CD4-positive, alpha-beta T cell treated with Interleukin-17A for 4 hours (primary cell): ENCODE measurements at places on chromosomes 4 and X.

DNA sequence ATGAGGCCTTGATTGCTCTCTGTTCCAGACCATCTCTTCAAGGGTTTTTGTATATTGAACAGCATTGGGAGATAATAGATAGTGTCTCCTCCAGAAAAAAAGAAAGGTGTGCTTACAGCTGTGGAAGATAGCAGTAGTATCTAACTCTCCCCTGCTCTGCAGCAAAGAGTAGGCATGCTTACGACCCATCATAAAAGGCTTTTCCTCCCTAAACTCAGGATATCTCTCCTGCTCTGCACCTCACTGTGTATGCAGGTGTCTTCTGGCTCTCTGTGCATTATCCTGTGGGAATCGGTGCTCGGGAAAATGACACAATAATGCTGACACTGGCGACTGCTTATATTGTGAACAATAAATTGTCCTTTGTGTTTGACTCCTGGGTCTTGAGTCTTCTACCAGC lies 216.0 kb downstream of the RAB28 start:
- no peak for DNase-seq

GRCh38 chr4:20882500-20882899 lies 182.2 kb downstream of the PACRGL start:
- DNase-seq: no peak

GRCh38 chr4:85910985-85911384 lies 436.0 kb downstream of the ARHGAP24 start:
- DNase-seq: no peak

GRCh38 chr4:124636788-124637187 lies 75.7 kb downstream of the ANKRD50 start:
- no peak for DNase-seq

- DNase-seq: no peak
Observed at GRCh38 chr4:76733068-76733771, 164.7 kb downstream of the SOWAHB start.

DNA sequence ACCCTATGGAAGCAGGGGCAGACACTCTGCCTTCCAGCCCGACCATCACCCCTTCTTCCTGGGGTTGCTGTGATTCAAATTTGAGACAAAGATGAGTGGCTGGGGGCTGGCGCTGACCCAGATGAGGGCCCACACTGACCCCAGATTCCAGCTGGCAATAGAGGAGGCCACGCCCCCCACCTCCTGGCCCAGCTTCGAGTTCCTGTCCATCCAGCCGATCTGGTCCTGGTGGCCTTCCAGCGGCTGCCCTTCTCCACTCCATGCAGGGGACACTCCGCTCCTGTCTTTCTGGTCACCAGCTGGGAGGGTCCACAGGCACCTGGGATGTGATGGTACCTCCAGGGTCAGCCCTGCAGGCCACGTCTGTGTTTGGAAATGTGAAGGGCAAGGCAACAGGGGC lies 98.5 kb upstream of the PSAPL1 start:
- DNase-seq: no peak

DNA sequence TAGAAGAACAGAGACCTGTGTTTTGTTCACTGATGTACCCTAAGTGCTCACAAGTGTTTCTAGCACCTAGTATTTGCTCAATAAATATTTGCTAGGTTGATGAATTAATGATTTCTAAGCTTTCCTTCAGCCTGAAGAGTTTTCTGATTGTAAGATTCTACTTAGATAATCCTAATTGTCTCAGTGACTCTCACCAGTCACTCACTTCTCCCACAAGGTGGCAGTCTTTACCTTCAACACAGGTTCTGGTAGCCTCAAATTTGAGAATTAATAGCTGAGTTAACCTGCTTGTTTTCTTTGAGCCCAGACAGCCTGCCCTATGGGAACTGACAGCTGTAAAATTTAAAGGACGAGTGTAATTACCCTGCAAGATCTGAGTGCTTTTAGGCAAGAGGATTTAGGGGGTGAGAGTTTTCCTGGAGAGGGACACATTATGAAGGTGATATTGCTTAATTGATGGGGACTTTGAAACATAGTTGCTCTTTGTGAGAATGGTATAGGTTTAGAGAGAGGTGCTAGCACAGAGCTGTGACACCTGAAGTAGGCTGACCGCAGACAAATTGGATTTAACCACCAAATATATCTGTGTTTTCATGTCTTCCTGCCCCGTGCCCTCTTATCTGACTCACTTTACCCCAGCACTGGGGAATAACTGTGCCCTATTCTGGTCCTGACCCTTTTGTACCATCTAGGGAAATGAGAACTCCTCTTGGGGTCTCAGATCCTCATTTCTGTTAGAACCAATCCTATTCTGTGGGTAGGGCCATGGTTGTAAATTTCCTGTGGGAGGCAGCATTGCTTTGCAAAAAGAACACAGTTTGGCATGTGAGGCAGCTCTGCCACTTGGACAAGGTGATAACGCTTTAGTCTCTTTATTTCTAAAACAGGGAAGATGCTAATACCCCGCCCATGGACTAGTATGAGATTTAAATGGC lies 27.7 kb downstream of the CD38 start:
- DNase-seq: peak; percentile 53

- no peak for DNase-seq
Observed at GRCh38 chr4:89279385-89279784, 28.2 kb downstream of the GPRIN3 start.

DNA sequence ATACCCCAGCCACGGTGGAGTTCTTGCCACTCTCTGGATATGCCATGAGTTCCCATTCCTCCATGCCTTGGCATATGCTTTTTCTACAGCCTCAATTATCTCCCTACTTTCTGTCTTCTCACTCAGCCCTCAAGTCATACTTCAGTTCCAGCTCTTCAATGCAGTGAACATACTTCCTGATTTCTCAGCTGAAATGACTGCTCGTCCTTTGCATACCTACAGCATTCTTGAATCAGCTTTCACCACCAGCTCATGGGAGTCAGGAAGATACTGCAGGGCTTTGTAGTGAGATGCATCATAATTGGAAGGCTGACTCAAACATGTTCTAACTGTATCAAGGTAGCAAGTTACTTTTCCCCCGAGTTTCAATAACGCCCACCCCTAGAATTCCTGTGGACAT lies 118.4 kb downstream of the APBB2 start:
- no peak for DNase-seq

DNA sequence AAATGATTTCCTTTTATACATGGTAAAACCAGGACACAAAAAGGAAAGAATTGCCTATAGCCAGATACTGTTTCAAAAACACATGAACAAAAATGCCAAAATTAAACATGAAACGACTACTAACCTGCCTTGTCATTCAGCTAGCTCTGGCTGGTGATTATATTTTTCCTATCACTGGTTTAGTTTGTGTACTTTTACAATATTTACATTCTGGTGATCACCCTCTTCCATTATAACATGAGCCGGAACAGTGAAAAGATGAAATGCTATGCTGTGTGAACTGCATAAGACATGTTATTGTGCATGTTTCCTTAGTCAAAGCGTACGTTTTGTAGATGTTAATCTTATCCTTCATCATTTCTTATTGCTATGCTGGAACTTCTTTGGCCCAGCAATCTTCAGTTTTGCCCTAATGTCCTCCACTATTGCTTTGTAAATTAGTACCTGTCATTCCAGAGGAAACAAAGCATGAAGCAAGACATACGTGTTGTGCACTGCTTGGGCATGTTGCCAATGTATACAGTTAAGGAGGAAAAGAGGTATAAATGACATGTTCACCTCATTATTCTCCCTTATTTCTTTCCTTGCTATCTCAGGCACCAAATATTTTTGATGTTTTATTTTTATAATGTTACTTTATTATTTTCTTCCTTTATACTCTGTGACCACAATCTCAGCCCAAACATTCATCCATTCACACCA lies 386.3 kb downstream of the ARHGAP24 start:
- no peak for DNase-seq

GRCh38 chrX:139889760-139890159 lies 43.1 kb downstream of the ATP11C start:
- DNase-seq: no peak

- DNase-seq: no peak
Observed at GRCh38 chrX:40182615-40183014, 84.9 kb upstream of the BCOR start.

- DNase-seq: no peak
Observed at GRCh38 chr4:162683659-162684370, 482.9 kb downstream of the NAF1 start.

- peak; percentile 41 for DNase-seq
Observed at GRCh38 chrX:64204701-64205440, 637 bp downstream of the AMER1 start.

- no peak for DNase-seq
Observed at GRCh38 chr4:14315129-14315528, 687.2 kb upstream of the CPEB2 start.

DNA sequence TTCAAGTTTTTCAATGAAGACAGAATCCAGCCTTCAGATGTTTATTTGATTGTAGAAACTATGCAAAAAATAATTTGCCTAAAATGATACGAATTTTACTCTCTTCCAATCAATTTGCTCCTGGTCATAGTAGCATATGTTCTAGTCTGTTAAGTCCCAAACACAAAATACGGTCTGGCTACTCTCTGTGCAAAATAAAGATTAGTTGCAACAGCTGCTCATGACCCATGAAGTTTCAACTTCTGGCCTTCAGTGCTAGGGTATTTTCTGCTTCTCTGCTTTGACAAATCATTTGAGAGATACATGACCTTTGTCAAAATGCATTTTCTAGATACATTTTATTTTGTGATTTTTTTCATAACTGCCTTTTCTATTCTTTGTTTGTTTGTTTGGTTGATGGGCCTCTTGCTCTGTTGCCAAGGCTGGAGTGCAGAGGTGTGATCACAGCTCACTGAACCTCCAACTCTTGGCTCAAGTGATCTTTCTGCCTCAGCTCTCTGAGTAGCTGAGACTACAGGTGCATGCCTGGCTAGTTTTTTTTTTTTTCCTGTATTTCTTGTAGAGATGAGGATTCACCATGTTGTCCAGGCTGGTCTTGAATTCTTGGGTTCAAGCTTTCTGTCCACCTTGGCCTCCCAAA lies 55.2 kb downstream of the TACR3 start:
- no peak for DNase-seq

- DNase-seq: peak; percentile 5
Observed at GRCh38 chr4:2141762-2142451, 82.8 kb downstream of the NAT8L start.

DNA sequence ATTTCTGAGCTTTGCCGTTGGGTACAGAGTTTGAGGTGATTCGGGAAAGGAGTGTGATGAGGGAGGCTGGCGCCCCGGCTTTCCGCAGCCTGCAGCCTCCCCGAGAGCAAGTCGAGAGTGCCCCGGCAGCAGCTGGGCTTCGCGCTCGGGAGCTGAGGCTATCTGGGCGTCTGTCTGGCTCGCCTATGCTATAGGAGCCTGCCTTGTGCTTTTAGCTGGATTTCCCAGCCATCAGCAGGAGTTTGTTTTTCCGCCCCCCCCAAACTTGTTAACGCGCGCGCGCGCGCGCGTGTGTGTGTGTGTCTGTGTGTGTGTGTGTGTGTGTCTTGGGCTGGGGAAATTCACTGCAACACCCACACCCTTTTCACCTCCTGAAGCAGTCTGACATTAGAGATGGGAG lies 765 bp upstream of the DGKK start:
- no peak for DNase-seq

- DNase-seq: no peak
Observed at GRCh38 chr4:113012786-113013185, 36.7 kb upstream of the ANK2 start.

DNA sequence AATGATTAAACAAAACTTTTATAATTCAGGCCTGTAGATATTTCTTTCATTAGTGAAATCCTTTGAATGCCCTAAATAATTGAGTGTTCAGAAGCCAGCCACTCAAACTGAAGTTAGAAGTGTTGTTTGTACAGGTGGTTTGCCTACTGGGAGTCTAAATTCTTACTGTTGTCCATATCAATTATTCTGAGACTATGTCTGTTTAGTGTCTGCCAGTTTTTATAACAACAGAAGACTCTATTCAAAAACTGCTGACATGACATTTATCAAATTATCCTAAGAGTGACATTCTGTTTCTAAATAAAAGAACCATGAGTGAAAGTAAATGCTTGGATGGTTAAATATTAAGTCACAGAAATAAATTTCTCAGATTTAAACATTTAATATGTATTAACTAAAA lies 375.1 kb downstream of the FAT4 start:
- DNase-seq: no peak

DNA sequence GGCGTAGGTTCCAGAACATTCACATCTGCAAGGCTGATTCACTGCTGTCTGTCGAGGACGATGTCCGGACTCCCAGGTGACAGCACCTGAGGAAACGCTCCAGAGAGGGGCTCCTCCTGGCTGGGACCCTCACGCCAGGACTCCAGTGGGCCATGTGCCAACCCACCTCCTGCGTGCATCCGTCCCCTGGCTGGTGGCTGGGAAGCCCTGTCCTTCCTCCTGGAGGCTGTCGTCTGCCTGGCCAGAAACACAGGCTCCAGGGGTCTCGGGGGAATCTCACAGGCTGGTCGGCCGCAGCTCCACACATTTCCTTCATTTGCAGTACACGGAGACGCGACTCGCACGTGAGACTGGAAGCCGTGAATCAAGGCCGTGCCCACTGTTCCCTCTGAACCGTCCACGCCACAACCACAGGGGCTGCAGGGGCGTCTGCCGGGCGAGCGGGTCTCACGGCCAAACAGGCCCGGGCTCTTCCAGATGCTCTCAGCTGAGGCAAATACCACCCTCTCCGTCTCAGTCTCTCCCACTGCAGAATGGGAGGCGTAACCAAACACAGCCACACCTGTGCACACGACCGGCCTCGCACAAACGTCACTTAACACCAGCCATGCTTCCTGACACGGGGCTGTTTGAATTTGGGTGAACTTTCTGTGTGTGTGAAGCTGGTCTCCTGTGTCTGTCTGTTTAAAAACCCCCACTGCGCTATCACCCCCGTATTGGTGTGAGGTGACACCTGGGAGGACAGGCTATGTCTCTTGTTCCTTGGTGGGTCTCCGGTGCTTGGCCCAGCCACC lies 38.7 kb upstream of the MXD4 start:
- no peak for DNase-seq

GRCh38 chr4:161321706-161322105 lies 842.1 kb downstream of the FSTL5 start:
- DNase-seq: no peak

DNA sequence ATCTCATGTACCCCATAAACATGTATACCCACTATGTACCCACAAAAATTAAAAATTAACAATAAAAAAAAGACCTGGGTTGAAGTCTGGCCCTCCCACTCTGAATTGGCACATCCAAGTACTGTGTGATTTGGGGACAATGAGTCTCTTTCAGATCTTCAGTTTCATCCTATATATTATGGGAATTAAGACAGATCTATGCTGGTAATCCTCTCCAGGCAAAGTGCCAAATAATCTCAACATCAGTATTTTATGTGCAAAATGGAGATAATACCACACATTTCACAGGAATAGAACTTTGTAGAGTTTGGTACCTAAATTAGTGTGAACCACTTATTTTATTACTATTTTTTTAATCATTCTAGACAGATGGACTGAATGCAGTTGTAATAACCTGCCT lies 11.0 kb upstream of the SCD5 start:
- no peak for DNase-seq

- DNase-seq: no peak
Observed at GRCh38 chrX:100349391-100349790, 60.7 kb downstream of the PCDH19 start.

DNA sequence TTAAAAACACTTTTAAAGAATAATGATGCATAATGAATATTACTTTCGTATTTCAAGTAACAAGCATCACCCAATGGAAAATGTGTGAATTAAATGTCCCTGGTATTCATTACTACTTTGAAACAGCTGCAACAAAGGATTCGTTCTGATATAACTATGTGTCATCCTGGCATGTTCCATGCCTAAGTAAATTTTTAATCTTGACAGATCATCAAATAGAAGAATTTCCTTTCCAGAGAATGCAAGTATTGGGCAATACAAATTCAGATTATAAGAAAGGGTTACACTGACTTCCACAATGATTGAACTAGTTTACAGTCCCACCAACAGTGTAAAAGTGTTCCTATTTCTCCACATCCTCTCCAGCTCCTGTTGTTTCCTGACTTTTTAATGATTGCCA lies 105.3 kb downstream of the SPCS3 start:
- DNase-seq: no peak
